ENCODE measurements at places on chromosomes 3 and 15. TPM values are rescaled to one million over a fixed set of nuclear protein-coding genes. Genes with fewer than 3 reads are reported as not detected.

The GOLGA8S gene
- 0.65 TPM for total RNA-seq

The SPESP1 gene
- total RNA-seq = 3.0 TPM

The ZNF662 gene
- 45.1 TPM for total RNA-seq

The GPR15 gene
- total RNA-seq = 4.0 TPM

The ALDH1A3 gene
- 24.2 TPM for total RNA-seq

The WDR93 gene
- 0.68 TPM for total RNA-seq

The SERPINI2 gene
- total RNA-seq = 0.55 TPM

The STARD9 gene
- 18.0 TPM for total RNA-seq

The HYAL1 gene
- 9.8 TPM for total RNA-seq

The MYLK gene
- 942 TPM for total RNA-seq

The APBA2 gene
- 9.5 TPM for total RNA-seq

The IQSEC1 gene
- 55.2 TPM for total RNA-seq

The CLDN1 gene
- 64.2 TPM for total RNA-seq

The THAP10 gene
- 3.8 TPM for total RNA-seq

GRCh38 chr3:48466386-48467109 is 20.0 kb downstream of the ATRIP start:
- DNase-seq = peak; percentile 62

DNA sequence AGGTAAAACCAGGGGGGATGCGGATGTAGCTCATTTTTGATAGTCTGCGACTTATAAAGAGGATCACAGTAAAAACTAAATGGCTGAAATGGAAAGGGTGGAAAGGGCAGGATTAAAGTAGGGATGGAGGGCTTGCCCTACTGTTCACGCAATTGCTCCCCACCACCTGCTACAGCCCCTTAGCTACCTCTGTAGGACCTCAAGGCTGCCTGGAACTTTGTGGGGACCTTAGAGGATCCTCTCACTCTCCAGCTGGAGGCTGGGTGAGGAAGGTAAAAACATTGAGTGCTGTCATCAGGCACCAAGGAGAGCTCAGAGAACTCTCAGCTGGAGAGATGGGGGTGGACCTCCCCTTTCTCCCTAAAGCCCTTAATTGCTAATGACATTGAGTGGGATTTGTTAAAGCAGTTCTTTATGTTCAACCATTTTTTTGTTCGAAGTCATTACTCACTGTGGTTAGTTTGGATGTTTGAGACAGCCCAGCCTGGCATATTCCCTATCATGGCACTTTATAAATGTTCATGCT is 213.0 kb downstream of the CLSTN2 start:
- DNase-seq = no peak

GRCh38 chr3:137948400-137949072 is 61.4 kb upstream of the CLDN18 start:
- DNase-seq = no peak

DNA sequence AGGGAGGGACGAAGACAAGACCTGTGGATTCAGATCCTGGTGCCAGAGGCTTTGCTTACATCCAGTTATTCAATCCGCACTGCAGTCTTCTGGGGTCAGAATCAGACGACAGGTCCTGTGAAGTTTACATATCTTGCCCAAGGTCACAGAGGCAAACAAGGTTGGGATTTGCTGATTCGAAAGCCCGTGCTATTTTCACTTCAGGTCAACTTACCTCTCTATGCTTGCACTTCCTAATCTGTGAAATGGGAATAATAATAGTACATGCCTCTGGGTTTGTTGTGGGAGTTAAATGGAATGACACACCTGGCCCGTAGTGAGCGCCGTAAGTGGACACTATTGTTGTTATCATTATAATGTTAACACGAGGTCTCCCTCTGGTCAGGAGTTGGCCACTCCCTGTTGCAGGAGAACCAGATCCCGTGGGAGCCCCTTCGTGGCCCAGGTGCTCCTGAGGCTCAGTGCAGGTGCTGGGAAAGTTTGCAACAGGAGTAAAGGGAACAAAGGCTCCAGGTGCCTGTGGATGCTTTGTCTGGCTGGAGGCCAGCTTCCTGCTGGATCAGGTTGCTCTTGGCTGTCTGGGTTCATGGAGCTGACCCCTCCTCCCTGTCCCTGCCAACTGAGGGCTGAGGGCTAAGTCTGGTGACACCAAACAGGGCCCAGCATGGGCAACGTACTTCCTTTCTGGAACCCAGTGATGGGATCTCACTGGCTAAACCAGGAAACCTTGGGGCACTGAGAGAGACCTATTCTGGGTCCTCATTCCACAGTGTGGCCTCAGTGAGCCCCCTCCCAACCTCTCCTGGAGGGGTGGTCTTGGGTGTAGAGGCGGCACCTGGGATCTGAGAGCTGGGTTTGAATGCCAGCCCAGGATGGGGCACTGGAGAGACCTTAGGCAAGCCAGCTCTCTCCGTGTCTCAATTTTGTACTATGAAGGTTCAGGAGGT is 40.1 kb upstream of the SEMA4B start:
- peak; percentile 73 for DNase-seq

DNA sequence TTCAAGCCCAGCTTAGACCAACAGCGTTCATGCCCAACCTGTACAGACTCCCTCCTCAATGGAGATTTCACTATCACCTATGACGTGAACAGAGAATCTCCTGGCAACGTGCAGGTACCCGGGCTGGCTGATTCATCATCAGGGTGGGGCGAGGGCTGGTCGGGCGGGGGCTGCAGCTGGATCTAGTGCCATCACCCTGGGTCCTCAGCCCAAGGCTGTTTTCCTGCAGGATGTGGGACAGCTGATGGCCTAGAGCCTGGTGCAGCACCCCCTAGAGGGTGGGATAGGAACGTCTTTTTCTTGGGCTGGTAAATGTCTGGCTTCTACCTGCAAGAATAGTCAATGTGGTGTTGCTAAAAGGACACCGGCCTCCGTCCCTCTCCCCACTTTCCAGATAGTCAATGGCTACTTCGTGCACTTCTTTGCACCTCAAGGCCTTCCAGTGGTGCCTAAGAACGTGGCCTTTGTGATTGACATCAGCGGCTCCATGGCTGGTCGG is 4.4 kb downstream of the ITIH3 start:
- DNase-seq = no peak

DNA sequence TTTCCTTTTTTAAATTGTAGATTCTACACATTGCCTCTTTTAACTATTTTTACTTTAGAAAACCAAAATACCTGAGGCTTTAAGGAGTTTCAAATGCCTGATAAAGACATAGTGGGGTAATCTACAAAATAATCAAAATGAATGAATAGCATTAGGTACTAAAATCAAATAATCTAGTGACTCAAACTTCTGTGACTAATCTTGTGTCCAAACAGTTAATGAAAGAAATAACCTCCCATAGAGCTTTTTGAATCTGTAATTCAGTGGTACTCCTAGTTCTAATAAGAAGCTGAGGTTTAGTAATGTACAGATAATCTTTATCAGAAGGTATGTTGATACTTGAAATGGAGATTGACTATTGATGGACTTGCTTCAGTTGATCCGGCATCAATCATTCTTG is 53.0 kb downstream of the DTWD1 start:
- DNase-seq = no peak

GRCh38 chr15:78087951-78088772 is 4.2 kb upstream of the SH2D7 start:
- no peak for DNase-seq

DNA sequence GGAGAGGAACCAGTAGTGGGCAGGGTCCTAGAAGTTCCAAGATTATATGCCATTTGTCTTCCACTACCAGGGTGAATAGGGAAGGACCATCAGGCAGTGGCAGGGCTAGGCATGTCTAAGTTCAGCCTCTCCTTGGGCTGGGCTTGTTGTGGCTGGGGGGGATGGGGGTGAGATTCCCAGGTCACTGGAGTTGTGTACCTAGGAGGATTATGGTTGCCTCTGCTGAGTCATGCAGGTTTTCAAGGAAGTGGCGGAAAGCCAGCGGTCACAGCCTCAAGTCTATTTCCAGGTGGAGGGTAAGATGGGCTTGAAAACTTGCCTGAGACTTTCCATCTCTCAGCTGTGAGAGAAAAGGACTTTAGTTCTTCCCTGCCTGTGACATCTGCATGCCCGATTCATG is 1407.1 kb downstream of the SI start:
- DNase-seq = no peak

GRCh38 chr15:73838831-73839426 is 34.4 kb upstream of the TBC1D21 start:
- DNase-seq = peak; percentile 60

GRCh38 chr3:31955581-31955980 is 25.5 kb downstream of the OSBPL10 start:
- DNase-seq = no peak

- no peak for DNase-seq
These were observed 126.0 kb upstream of the PRR20G start for GRCh38 chr3:127413871-127414270.

DNA sequence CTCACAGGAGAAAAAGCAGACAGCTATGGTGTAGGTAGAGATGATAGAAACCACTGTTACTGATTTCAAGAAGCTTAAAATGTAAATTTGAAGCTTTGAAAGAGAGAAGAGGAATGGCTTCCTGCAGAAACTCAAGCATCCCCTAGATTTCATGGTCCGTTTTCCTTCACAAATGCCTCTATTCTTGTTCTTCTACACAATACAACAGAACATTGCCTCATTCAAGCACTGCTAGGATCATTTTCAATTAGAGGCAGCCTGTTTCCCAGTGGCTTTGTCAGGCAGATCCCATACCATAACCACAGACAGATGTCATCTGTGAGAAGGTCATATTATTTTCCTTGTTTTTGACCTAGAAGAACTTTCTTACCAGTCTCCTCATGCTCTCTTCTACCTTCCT is 77.9 kb upstream of the SPRED1 start:
- DNase-seq = no peak

- DNase-seq = no peak
These were observed 164.0 kb downstream of the IL20RB start for GRCh38 chr3:137121704-137122314.

GRCh38 chr3:136992115-136992514 is 34.3 kb downstream of the IL20RB start:
- DNase-seq = no peak

DNA sequence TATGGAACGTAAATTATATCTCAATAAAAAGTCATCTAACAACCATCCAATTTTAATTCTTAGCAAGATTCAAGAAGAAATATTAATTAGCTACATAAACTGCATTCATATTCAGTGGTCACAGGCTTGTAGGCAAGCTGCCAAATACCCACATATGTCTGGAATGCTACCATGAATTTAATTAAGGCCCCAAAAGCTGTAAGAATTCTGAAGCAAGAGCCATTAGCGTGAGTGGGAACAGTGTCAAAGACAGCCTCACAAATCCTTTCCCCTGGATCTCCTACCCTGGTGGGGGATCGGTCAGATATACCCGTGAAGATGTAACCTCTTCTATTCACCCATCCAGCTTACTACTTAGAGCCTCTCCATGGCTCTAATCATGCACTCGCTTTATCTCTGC is 40.0 kb downstream of the ATG7 start:
- no peak for DNase-seq

GRCh38 chr3:183697610-183698317 is at the start of gene YEATS2:
Gene YEATS2 (plus strand): TSS chr3:183697797. CDS start chr3:183715163, 17,366 bp downstream.
- peak; percentile 50 for DNase-seq

DNA sequence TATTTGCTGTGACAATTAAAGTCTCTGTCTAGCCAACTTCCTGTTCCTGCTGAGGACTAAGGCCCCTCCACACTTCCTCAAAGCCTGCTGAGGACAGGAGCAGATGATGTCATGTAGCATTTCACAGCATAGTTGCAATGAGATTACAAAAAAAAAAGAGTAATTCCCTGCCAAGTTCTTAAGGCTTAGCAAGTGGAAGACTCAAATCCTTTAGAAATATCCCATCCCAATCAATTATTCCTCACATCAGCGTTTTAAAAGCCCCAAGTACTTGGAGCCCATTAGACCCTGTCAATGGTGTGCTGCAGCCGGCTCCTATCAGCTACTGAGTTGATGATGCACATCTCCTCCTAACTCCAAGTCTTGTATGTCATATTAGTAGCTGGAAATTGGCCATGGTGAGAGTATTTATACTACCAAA is 51.7 kb downstream of the TRANK1 start:
- no peak for DNase-seq

DNA sequence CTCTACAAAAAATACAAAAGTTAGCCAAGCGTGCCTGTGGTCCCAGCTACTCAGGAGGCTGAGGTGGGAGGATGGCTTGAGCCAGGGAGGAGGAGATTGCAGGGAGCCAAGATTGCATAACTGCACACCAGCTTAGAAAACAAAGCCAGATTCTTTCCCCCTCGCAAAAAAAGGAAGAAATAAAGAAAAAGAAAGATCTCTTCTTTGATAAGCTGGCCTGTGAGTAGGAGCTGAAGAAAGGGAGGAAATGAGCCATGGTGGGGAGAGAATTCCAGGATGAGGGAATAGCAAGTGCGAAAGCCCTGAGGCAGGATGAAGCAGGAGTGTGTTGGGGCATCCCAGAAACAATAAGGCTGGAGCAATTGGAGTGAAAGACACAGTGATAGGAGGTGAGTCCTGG is 24.5 kb upstream of the TOP2B start:
- no peak for DNase-seq

- DNase-seq = no peak
These were observed 233.9 kb upstream of the ARL6 start for GRCh38 chr3:97530691-97531090.

DNA sequence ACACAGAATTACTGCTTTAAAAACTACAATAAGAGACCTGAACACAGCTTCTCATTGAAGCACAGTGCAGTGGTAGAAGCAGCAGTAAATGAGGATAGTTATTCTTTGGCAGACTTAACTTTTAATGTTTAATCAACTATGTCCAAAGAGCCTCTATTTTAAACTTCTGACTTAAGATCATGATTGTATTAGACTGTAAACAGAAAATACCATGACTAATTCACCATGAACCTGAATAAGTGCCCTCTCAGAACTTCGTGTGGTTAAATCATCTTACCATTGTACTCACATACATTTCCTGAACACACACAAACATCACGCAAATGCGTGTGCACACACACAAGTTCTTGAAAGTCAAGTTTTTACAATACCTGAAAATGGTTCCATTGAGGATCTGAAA is 13.9 kb downstream of the CEP152 start:
- no peak for DNase-seq

DNA sequence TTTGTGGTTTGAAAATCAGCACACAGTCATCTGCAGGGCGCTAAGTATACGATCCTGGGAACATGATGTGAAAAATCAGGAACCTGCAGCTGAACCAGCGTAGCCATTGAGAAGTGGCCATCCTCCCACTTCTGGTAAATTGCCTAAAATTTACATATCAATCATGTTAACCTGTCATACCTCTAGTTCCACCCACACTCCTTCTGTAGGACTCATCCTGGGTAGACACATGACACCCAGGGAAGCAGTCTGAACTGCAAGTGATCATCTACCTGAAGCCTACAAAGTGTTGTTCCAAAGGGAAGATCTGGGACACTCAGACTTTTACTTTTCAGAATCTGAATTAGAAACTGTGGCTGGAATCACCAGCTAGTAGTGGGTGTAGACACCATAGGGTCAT is 5.5 kb upstream of the PSMD6 start:
- no peak for DNase-seq

DNA sequence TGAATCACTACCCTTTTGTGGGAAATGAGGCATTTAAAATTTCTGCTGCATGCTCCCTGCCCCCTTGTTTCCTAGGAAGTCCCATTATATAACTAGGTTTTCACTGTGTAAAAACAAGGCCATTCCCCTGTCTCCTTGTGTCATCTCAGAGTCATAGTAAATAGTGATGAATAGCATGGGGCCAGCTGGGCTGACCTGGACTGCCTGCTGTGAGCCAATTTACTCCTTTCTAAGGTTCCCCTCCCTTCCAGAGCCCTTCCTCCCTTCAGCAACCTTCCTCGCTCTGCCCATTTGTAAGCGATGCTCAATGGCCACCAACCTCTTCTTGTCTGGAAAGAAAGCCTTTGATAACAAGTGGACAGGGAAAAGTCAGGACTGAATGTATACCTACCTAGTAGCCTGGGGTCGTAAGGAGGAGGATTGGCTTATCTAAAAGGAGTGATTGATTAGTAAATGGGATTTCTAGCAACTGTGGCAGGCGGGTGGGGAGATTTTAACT is 11.7 kb downstream of the ITGA11 start:
- peak; percentile 7 for DNase-seq
